Psoas muscle (tissue), 8 donors: ENCODE measurements at places on chromosomes 1 and 21. TPM values are rescaled to one million over a fixed set of nuclear protein-coding genes. Genes with fewer than 3 reads are reported as not detected.

GRCh38 chr1:150268340-150268704, 494 bp downstream of the APH1A start:
- DNase-seq = no peak

The PYHIN1 gene
- total RNA-seq = 0.22 TPM

The FAM131C gene
- not detected for total RNA-seq

The KCNK2 gene
- total RNA-seq = 1.4 TPM

The CLDN14 gene
- total RNA-seq = not detected

DNA sequence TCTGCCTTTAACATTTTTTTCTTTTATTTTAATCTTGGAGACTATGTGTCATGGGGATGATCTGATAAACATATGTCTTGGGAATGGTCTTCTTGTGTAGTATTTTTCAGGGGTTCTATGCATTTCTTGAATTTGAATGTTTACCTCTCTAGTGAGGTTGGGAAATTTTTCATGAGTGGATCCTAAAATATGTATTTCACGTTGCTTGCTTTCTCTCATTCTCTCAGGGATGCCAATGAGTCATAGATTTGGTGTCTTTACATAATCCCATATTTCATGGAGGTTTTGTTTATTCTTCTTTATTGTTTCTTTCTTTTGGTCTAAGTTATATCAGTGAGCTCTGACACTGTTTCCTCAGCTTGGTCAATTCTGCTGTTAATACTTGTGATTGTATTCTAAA, 1237.2 kb downstream of the PLA2G4A start:
- no peak for DNase-seq

- DNase-seq = no peak
Observed at GRCh38 chr1:240591078-240591477, 20.9 kb downstream of the GREM2 start.

The CSF3R gene
- 2.8 TPM for total RNA-seq

- no peak for DNase-seq
Observed at GRCh38 chr1:94620345-94621031, 78.9 kb upstream of the F3 start.

The MRPS21 gene
- 55.0 TPM for total RNA-seq

The DYRK3 gene
- 1.5 TPM for total RNA-seq

GRCh38 chr1:39819091-39819812, 30.6 kb upstream of the BMP8B start:
- no peak for DNase-seq

The RGS8 gene
- total RNA-seq = not detected

GRCh38 chr1:19083081-19083480, 126.6 kb upstream of the IFFO2 start:
- DNase-seq = no peak

DNA sequence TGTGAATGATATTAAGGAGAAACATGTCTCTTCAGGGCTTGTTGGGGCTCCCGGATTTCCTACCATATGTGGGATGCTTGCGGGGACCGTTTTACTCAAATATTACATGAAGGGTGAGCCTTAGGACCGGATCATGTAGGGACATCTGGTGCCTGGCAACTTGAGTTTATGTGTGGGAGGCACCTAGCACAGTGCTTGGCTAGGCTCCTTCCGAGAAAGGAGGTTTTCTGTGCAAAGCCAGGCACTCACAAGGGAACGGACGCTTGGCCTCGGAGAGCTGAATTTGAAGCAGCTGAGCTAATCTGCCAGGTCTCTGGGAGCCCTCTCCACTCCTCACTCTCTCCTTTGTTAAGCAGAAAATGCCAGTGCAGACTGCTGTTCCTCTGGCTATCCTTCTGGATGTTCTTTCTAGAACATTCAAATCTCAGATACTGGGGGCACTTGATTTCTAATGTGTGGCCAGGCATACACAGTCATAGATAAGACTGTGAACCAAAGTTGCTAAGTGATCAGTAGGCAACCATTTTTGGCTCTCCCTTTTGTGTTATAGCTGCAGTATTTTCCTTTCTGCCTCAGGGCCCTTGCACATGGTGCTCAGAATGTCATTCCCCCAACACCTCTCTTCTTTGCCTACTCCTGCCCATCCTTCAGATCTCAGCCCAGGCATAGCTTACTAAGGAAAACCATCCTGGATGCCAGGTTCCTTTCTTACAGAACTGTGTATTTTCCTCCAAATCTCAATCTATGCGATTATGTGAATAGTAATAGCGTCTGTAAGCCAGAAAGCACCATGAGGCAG, 216.6 kb upstream of the CSF3R start:
- DNase-seq = no peak

GRCh38 chr1:31627930-31628559, 10.6 kb downstream of the HCRTR1 start:
- DNase-seq = peak; percentile 56

GRCh38 chr1:199811163-199811562, 216.3 kb upstream of the NR5A2 start:
- DNase-seq = no peak

The NDUFS5 gene
- 339 TPM for total RNA-seq

The ANGPTL1 gene
- 43.6 TPM for total RNA-seq

DNA sequence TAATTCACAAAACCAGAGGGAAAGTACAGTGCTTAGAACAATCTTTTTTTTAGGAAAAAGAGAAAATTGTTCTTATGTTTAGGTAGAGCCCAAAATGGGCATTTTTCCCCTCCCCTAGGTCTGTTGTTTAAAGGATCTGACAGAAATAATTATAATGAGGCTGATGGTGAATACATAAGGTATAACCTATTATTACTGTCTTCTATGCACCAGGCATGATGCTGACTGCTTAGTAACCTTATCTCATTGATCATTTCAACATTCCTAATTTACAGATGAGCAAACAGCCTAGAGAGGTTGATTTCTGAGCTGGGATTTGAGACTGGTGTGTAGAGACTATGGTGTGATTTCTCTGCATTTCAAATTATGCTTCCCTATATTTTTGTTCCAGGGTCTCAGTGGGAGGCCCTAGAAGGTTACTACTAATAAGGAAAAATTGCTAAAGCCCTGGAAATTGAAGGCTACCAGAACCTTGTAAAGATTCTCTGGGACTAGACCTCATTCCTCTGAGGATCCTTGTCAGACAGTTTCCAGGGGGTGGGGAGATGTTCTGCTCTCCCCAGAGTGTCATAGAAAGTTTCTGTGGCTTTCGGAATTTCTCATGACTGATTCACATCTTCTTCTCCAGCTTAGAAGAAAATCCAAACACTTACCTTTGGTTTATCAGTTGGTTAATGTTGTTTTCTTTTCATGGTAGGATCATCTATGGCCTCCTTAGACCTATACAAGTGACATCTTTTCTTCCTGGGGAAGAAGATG, 44.9 kb downstream of the ROR1 start:
- no peak for DNase-seq

The SELENBP1 gene
- total RNA-seq = 46.3 TPM

GRCh38 chr1:192786576-192786975, 22.3 kb upstream of the RGS2 start:
- DNase-seq = no peak

The BRDT gene
- not detected for total RNA-seq

- no peak for DNase-seq
Observed at GRCh38 chr1:43619996-43620920, 29.7 kb upstream of the KDM4A start.

DNA sequence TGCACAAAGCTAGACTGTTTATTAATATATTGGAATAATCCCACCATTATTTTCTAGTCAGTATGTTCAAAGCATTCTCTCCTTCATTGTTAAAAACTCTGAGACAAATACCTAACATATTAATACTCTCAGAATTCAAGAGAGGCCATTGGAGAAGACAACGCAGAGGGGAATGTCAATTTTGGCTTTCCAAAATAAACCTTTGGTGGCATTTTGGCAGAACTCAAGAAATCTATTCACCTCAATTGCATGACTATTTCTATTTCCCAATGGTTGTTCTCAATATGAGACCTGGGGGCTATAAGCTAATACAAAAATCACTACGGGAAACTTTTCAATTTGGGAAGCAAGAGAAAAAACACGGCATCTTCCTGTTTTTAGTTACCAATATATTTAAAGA, 58.5 kb downstream of the RUSC1 start:
- DNase-seq = no peak

- no peak for DNase-seq
Observed at GRCh38 chr1:235018720-235019444, 109.8 kb downstream of the TOMM20 start.

GRCh38 chr1:10969267-10969970, 43.0 kb upstream of the TARDBP start:
- no peak for DNase-seq

The MYBPH gene
- total RNA-seq = 18.0 TPM

- no peak for DNase-seq
Observed at GRCh38 chr1:199580300-199580699, 447.2 kb upstream of the NR5A2 start.

GRCh38 chr1:22749503-22749902, 38.9 kb downstream of the EPHB2 start:
- no peak for DNase-seq

The KCNH1 gene
- 0.21 TPM for total RNA-seq
